ENCODE measurements at places on chromosomes 7 and 10.

DNA sequence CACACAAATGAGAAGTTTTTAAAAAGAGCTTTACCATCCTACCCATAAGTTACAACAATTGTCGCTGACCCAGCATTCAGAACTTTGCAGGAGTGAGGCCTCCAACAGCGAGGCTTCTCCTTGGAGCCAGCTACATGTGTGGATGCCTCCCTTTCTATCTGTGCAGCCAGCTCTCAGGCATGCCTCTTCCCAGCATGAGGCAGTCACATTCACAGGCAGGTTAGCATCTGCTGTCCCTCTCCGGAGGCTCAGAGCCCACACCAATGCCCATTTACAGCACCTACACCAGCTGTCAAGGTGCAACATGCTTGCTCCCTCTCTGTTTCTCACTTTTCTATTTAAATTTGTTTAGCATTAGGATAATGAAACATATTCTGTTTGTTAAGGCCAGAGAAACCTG is 278.7 kb upstream of the PODXL start:
- DNase-seq, result no peak

- no peak for DNase-seq
These were observed 39.8 kb downstream of the CDH23 start for GRCh38 chr10:71436268-71437125.

GRCh38 chr10:111281516-111281915 is 204.7 kb downstream of the ADRA2A start:
- no peak for DNase-seq

GRCh38 chr10:124827474-124827873 is 25.9 kb downstream of the ABRAXAS2 start:
- DNase-seq, result no peak

DNA sequence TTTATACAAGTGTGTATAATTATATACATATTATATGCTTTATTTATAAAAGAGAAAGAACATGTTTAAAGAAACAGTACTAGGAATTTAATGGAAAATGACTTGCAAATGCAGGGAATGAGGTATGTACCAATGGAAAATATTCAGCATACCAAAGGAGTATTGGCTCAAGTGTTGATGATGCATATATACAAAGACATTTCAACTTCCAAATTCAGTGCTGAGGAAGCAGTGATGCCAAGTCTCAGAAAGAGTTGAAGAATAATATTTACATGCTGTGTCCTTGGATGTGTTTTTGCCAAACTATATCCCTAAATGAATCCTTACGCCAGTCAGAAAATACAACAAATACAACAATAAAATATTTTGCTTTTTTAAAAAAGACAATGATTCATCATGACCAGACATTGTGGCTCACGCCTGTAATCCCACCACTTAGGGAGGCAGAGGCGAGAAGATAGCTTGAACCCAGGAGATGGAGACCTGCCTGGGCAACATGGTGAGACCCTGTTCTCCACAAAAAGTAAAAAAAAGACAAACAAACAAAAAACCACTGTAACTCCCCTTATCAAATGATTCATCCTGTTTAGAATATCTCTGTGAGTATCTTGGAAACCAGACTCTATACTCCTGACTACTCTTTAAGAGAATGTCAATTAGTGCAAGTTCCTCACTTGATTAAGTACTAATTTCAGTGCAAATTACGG is 157.2 kb downstream of the CHRM2 start:
- DNase-seq, result no peak

GRCh38 chr10:126147866-126148587 is 240.2 kb downstream of the ADAM12 start:
- DNase-seq, result no peak

- no peak for DNase-seq
These were observed 8.8 kb downstream of the LIMK1 start for GRCh38 chr7:74092321-74092963.

GRCh38 chr7:77330169-77330882 is 85.8 kb downstream of the GSAP start:
- DNase-seq, result no peak

GRCh38 chr7:88092676-88092999 is 127.2 kb downstream of the SRI start:
- DNase-seq, result no peak

DNA sequence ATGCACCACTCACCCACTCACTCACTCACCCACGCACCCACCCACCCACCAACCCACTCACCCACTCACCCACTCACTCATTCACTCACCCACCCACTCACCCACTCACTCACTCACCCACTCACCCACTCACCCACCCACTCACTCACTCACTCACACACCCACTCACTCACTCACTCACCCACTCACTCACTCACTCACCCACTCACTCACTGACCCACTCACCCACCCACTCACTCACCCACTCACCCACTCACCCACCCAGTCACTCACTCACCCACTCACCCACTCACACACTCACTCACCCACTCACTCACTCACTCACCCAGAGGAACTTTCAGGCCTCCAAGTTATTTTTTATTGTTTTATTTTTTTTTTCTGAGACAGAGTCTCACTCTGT is 93.1 kb upstream of the MKI67 start:
- no peak for DNase-seq

- DNase-seq, result no peak
These were observed 12.9 kb downstream of the TECTB start for GRCh38 chr10:112295853-112296830.

- no peak for DNase-seq
These were observed 11.3 kb upstream of the DPYSL4 start for GRCh38 chr10:132175408-132175807.

GRCh38 chr10:103541616-103542015 is 48.1 kb downstream of the NEURL1 start:
- no peak for DNase-seq

GRCh38 chr7:1762238-1762945 is 92.3 kb downstream of the ELFN1 start:
- DNase-seq, result no peak

DNA sequence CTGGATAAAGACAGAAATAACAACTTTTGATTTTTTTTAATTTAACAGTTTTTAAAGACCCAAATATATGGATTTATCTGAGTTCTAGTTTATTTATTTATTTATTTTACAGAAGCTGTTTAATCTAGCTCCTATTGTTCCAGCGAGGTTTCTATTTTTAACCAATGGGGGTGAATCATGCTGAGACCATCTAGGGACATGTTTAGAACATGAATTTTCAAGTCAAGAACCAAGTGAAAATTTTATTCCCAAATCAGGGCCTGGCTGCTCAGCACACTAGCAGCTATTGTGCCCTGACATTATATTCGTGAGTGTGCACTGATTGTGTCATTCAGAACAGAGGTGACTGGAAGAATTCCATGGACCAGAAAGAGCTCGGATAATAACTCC is 24.6 kb upstream of the MPP7 start:
- no peak for DNase-seq

DNA sequence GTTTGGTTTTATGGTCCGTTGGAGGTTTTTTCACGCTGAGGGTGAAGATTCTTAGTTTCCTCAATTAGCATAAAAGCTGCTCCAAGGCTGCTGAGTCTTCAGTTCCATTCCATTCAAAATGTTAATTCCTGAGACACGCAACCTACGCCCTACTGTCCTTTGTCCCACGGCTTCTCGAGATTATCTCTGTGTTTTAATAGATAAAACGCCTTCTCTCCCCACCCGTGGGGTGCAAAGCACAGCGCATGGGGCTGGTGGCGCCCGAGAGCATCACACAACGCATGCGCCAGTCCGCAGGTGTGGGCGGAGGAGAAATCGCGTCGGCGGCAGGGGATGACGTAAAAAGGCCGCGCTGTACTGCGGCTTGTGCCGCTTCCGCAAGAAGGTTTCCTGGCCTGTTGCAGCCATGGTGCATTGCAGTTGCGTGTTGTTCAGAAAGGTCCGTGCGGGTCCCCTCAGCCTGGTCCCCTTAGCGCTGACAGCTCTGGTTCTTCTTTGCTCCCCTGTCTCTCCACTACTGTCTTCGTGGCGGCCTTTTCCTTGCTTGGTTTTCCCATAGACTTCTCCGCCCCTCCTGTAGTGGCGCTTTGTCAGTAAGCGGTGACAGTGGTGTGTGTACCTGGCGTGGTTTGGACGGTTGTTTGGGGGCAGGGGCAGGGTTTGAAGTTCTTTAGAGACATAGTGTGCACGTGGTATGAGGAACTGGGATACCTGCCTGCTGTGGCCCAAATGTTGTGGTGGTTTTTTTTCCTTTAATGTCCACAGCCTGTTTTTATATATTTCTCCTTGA is at the start of gene GTPBP10:
TSS of gene GTPBP10 (plus strand) at position 381 of the 790 bp plus-strand sequence. CDS start at position 407, 26 bp downstream.
- peak; percentile 97 for DNase-seq

DNA sequence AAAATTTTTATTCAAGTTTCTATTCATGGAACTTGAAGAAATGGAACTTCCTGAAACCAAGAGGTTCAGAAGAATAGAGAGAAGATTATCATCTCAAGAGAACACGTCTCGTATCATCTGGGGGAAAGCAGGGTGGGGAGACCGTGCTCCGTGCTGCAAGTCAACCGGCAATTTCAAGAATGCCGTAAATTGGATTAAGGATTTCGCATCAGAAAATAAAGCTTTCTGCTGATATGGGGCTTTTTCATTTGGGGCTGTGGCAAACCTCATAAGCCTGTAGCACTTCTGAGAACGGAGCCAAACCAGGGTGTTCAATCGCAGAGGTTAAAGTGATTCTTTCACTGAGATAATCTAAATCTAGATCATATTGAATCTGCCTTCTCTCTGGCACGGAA is 150.1 kb upstream of the NPS start:
- DNase-seq, result no peak

GRCh38 chr7:155184923-155185322 is 112.8 kb upstream of the INSIG1 start:
- no peak for DNase-seq

- DNase-seq, result no peak
These were observed 74.8 kb downstream of the LMBR1 start for GRCh38 chr7:156818133-156818532.

DNA sequence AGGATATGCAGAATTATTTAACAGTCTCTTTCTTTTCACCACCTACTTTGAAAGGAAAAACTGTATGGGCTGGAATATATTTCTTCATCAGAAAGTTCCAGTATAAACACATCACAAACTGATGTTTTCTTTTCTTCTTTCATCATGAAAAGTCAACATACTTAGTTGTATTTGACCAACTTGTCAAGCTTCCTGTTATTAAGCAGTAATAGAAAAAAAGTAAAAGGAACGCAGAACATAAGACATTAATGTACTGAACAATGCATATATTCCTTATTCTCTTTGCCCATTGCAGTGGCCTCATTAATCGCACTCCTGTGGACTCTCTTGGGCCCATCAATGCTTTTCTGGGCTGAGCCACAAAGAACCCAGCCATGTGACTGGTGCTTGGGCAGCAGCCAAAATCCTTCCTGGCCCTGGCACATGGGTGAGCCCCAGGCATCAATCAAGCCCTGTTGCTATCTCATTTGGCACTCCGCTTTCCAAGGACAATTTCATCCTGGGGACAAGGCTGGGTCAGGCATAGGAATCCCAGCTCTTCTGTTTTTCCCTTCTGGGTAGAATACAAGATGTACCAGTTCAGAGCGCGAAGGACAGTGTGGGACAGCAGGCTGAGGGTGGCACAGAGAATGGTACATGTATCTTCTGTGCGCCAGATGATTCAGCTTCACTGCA is 42.3 kb downstream of the RHOBTB1 start:
- DNase-seq, result peak; percentile 77

GRCh38 chr7:49398746-49399145 is 374.7 kb upstream of the VWC2 start:
- DNase-seq, result no peak

DNA sequence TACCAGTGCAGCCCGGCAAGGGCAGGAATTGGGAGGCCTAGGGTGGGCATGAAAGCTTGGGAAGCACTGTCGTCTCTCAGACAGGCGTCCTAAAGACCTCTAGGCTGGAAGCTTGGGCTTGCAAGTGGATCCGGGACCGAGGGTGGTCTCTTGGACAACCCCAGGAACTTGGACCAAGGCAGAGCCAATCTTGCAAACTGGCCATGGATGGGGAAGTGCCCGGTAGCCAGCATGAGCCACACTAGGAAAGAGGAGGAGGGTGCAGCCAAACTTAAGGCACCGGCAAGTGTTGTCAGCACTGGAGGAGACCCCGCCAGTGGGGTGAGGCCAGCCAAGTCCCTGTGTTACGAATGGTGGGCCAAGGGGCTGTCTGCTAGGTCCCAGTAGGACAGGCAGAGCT is 8.5 kb downstream of the LRIT2 start:
- DNase-seq, result no peak

GRCh38 chr10:65907199-65907712 is 1018.6 kb upstream of the LRRTM3 start:
- DNase-seq, result no peak

DNA sequence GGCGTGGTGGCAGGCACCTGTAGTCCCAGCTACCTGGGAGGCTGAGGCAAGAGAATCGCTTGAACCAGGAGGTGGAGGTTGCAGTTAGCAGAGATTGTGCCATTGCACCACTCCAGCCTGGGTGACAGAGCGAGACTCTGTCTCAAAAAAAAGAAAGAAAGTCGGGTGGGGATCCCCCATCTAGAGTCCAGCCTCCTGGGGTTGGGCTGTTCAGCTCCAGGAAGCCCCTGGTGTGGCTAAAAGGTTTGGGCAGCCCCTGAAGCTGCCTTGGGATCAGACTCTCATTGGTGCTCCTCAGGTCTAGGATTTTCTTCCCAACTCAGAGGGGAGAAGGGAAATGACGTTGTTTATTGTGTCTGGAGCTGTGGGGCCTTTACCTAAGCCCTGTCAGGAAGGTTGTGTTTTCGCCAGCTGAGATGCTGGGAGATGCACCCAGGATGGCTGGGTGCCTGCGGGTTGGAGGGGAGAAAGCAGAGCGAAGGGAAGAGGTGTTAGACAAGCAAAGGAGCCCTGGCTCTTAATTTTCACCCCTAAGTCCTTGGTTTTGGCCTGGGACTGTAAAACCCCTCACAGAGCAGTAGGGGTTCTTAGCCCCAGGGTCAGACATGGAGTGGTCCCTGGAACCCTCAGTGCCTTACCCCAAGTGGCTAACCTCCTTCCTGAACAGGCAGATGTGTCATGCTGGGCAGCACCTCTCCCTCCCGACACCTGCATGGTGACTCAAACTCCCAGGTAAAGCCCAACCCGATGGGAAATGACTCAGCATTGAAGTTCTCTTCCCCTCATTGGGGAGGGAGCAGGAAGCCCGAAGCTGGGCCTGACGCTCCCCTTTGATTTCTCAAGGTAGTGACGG is 21.1 kb downstream of the PLAU start:
- DNase-seq, result no peak

DNA sequence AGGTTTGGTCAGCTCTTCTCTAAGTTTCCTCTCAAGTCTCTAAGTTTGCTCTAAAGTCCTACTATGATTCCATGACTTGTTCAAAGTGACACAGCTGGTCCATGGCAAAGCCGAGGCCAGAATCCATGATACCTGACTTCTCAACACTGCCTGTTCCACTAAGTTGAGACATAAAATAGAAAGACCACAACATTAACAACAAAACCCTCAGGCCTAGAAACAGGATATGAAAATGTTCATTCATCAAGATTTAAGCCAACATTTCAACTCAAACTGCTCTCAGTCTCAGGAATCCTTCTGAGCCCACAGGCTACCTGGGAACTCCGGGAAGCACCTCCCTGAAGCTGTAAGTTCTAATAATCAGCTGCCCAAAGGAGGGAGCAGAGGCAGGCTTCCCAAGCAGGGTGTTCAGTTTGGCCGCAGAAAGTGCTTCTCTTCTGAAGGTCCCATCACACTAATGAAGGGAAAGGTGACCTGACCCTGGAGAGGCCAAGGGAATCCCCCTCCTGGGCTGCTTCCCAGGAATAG is 62.9 kb downstream of the STK17A start:
- no peak for DNase-seq
